ENCODE measurements at places on chromosomes 2 and 18.

DNA sequence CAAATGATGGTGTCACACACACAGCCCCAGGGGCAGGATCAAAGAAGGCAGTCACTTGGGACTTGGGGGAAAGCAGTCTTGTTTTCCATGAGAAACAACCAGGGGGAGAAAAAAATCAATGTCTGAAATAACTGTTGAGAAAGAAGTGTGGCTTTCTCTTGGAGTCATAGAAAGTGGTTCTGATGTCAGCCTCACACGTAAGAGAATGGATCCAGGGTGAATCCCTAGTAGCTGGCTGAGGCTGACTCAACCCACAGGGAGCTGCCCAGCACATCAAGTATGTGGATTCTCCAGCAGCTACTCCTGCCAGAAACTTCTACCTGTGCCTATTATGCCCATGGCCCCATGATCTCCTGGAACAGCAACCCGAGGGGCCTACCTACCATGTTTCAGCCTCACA, 33.6 kb upstream of the ZBTB7C start:
- no peak for DNase-seq

GRCh38 chr2:43196768-43197587, 29.4 kb downstream of the ZFP36L2 start:
- DNase-seq = no peak

- DNase-seq = no peak
Observed at GRCh38 chr2:121282800-121283385, 2.1 kb downstream of the TFCP2L1 start.

DNA sequence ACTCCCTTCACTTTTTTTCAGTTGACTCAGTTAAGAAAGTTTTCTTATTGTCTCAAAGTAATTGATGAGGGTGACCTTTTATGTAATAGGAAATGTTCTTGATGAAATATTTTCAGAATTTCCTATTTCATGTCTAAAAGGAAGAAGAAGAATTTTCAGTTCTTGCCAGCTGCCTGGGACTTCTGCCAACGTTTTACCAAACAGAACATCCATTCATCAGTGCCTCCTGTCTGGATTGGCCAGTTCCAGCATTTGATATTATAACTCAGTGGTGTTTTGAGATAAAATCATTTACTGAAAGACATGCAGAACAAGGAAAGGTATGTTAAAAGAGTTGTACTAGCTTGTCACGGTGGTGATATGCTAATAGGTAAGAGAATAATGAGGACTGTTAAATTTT, 104.7 kb upstream of the MYO3B start:
- DNase-seq = no peak

DNA sequence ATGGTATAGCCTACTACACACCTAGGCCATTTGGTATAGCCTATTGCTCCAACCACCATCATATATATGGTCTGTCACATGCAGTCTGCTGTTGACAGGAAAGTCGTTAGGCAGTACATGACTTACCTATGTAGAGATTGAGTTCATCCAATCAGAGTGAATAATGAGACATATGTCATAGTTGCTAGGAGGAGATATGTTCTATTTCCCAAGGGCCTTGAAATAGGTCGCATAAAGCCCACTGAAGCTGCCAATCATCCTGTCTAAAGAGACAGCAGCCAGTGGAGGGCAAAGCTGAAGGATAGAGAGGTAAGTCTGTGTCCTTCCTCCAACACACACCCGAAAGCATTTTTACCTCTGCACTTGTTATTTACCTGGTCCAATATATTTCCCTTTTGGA, 263.4 kb downstream of the PTPRM start:
- no peak for DNase-seq

GRCh38 chr2:17471979-17472378, 46.3 kb downstream of the RAD51AP2 start:
- DNase-seq = no peak

DNA sequence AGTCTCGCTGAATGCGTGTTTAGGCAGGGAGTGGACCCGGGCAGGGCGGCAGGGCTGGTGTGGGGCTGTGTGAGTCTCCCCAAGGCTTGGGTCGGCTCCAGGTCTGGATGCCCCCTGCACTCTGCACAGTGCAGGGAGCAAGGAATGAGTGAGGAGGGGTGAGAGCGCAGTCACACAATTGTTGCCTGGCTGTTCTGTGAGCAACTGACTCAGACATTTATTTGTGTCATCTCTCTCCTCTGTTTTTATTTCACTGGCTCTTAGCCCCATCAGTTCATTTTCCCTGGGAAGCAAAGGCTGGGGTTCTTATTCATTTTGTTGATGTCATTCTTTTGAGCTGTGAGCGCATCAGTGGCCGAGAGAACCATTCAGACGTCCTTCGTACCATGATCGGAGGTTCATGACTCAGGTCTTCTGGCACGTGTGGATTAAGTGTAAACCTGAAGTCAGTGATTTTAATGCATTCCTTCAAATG, 61.1 kb downstream of the GATA6 start:
- no peak for DNase-seq

GRCh38 chr2:37820471-37820986, 104.6 kb upstream of the RMDN2 start:
- DNase-seq = no peak

GRCh38 chr18:7066965-7067555, 50.5 kb downstream of the LAMA1 start:
- DNase-seq = no peak

DNA sequence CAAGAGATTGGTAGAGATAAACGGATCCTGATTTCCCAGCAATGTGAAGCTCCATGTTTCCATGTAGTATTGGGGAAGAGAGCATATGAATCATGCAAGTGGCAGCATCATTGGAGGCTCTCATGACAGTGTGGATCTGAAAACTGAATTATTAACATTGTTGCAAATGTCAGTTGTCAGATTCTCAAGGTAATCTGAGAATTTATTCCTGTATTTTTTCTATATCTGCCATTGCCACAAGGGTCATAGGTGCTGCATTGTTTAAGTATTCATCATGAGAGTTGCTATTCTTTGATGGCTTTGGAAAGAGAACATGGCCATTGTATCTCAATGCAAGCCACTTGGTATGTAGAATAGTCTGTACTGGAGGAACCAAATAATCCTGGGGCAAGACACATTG, 1217.0 kb upstream of the ZEB2 start:
- no peak for DNase-seq

DNA sequence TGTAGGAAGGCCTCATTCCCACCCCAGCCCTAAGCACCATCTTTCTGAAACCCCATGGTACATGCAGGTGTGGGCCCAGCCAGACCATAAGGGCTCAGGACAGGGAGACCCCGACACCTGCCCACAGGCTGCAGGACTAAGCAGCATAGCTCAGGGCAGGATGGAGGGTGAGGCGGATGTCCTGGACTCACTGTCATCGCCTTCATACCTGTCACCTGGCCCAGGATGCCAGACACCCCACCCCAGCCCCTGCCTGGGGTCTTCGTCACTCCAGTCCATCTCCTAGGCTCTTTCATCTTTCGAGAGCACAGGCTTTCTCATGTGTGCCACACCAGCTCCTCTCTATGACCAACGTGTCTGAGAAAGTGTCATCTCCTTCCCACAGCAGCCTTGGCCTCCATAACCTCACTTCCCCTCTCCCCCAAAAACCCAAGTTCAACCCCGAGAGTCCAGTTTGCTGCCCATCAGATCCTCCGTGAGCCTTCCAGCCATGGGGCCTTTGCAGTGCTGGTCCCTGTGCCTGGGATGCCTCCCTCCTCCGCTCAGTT, 71.5 kb downstream of the EMX1 start:
- no peak for DNase-seq

DNA sequence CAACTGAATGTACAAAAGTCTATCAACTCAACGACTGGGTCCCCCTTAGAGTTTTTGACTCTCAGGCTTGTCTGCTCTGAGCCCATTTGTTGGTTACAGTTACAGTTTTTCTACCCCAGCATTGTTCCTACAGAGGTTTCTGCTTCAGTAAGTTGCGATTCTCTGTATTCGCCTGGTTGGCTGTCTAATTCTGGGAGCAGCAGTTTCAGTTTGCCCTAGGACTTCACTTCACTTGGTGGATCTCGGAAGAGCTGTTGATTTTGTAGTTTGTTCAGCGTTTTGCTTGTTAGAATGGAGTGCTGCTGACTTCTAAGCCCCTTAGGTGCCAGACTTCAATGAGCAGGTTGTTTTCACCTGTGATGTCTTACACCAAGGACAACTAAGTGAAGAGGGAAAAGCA, 296.5 kb upstream of the EPAS1 start:
- no peak for DNase-seq

DNA sequence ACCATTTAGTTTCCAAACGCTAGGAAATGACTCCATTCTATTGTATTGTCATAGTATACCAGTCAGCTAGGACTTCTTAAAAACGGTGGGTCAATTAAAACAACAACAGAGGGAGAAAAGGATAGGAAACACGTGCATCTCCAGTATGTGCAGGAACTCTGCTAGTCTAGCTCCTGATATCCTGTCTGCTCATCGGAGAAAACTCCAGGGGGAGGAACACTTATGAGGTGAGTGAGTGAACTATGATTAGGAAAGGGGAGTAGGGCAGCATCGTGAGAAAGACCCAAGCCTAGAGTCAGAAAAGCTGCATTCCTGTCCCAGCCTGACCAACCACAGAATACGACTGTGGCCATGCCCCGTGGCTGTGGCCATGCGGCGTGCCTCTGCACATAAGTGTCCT, 34.2 kb downstream of the DTNB start:
- DNase-seq = no peak

- DNase-seq = no peak
Observed at GRCh38 chr2:233449081-233449901, 95.0 kb downstream of the DGKD start.

Data from stimulated activated CD8-positive, alpha-beta memory T cell treated with anti-CD3 and anti-CD28 coated beads, Interleukin-4, amount 100 ng/mL, for 1 hour (primary cell).